Neural progenitor cell (in vitro differentiated cells): ENCODE measurements at places on chromosomes 12 and 14.

- DNase-seq = no peak
These were observed 142.1 kb downstream of the TTC7B start for GRCh38 chr14:90674043-90674670.

- DNase-seq = peak; percentile 73
These were observed 90.7 kb downstream of the SINHCAF start for GRCh38 chr12:31234955-31235867.

DNA sequence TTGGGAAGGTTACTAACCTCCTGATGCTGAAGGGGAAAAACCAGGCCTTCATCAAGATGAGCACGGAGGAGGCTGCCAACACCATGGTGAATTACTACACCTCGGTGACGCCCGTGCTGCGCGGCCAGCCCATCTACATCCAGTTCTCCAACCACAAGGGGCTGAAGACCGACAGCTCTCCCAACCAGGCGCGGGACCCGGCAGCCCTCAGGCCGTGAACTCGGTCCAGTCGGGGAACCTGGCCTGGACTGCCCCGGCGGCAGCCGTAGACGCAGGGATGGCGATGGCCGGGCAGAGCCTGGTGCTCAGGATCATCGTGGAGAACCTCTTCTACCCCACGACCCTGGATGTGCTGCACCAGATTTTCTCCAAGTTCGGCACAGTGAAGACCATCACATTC, 133.0 kb upstream of the FUT8 start:
- no peak for DNase-seq

- peak; percentile 46 for DNase-seq
These were observed 26.9 kb downstream of the ZDHHC17 start for GRCh38 chr12:76790564-76791552.

DNA sequence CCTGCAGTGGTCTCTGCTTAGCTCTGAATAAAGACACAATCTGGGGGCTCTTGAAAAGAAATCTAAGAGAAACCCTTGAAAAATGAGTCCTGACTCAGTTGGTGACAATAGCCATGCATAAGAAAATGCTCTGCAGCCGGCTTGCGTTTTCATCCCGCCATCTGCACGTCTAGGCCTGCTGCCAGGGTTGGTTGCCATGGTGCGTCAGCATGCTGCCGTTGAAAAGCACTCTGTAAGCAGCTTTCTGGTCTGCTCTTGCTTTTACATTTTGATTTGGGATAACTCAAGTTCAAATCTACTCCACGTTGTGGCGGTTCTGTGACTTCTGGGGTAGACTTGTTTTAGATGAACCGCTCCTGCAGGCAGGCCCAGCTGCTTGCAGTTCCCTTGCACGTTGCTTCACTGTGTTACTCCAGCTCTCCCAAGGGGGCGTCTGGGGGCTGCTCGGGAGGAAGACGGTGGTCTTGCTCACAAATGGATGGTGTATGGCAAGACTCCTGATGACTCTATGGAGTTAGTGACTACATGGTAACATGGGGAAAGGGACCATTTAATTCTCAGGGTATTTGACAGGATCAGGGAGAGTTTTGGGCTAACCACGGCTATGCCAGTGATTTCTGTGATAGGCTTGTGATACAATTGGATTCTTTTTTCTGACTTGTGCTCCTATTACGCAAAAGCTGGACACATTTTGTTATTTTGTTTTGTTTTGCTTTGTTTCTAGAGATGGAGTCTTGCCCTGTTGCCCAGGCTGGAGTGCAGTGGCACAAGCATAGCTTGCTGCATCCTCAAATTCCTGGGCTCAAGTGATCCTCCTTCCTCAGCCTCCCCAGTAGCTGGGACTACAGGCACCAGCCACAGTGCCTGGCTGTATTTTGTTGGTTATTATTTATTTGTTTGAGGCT, 15.8 kb downstream of the WNT5B start:
- no peak for DNase-seq

GRCh38 chr14:89242652-89243279, 174.3 kb downstream of the FOXN3 start:
- DNase-seq = no peak

DNA sequence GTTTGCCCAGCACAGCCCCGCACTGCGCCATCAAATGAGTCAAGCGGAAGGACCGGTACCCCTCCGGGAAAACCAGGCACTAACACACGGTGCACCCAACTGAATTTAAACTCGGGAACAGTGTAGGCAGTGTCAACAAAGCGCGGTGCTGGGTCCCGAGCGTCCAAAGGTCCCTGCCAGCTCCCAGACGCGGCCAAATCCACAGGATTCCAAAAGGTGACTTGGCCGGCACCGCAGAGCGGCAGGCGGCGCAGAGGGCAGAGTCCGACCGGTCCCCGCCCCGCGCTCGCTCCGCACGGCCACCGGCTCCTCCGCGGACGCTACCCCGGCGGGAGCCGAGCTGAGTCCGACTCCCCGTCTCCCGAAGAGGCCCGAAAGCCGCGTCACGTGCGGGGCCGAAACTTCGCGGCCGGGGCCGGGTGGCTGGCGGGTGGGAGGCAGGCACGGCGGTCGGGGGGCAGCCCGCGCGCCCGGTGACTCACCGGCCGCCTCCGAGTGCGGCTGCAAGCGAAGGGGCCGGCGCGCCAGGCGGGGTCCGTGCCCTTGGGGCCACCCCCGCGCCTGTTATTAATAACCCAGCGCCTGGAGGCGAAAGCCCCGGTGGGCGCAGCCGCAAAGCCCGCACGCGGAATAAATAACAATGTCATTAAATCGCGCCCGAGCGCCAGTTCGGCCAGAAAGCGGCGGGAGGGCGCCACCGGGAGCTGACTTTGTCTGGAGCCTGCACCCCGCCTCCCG, 863 bp downstream of the DENND5B start:
- peak; percentile 84 for DNase-seq

- DNase-seq = no peak
These were observed 198.4 kb upstream of the FOXN3 start for GRCh38 chr14:89615421-89615820.

GRCh38 chr14:49972823-49973222, 79.9 kb downstream of the ARF6 start:
- no peak for DNase-seq

DNA sequence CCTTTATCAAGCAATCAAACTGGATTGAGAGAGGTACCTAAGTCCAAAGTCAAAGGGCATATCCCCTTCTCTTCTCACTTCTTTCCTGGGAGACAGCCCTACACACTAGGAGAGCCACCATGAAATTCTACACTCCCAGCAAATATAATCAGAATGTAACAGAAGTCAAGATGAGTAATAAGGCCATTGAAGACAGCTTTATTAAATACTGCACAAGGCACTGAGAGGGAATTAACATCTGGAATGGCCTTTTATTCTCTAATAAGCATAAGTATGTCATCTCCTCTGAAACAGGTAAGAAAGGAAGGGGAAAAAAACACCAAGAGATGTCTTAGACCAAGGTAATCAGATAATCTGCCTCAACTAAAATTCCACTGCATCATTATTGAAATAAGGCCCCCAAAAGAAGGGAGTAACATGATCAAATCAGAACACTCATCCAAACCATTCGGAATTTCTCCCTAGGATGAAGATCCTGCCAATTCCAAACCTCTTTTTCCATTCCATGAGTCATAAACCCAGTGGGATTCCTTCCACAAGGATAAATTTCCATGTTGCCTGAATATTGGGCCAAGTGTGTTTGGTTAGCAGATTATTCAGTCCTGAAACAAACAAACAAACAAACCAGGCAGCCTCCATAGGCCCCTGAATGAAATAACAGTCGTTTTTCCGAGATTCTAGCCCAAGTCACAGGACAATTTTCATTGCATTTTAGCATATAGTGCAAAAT, 19.9 kb downstream of the SLC35F4 start:
- DNase-seq = no peak

- DNase-seq = peak; percentile 61
These were observed 598 bp downstream of the UBE2N start for GRCh38 chr12:93441081-93441616.

- no peak for DNase-seq
These were observed 118.7 kb upstream of the CDKN3 start for GRCh38 chr14:54278087-54278486.

- DNase-seq = no peak
These were observed 5.9 kb downstream of the RPS6KL1 start for GRCh38 chr14:74917178-74917543.

DNA sequence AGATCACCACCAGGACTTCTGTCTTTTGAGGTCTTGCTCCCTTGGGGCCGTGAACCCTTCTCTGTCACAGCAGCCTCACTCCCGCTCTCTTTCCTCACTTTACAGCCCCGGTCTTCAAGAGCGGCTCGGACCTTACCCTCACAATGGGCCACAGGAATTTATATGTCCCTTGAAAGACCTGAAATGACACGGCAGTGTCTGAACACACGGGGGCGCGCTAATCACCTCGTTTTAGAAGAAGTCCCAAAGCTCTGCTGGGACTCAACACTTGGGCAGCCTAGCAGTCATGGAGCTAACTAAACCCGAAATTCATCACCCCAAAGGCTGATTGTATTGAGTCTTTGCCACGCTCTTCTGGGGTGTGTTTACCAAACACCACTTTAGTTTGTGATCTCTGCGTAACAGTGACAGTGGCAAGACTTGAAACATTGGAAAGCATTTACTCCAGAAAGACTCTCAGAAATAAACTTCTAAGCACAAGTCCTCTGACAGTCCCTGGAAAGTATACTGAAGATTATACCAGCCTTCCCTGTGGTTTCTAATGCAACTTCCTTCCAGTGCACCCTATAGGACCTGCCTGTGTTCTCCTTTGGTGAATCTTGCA, 29.0 kb downstream of the SERPINA11 start:
- DNase-seq = peak; percentile 89

DNA sequence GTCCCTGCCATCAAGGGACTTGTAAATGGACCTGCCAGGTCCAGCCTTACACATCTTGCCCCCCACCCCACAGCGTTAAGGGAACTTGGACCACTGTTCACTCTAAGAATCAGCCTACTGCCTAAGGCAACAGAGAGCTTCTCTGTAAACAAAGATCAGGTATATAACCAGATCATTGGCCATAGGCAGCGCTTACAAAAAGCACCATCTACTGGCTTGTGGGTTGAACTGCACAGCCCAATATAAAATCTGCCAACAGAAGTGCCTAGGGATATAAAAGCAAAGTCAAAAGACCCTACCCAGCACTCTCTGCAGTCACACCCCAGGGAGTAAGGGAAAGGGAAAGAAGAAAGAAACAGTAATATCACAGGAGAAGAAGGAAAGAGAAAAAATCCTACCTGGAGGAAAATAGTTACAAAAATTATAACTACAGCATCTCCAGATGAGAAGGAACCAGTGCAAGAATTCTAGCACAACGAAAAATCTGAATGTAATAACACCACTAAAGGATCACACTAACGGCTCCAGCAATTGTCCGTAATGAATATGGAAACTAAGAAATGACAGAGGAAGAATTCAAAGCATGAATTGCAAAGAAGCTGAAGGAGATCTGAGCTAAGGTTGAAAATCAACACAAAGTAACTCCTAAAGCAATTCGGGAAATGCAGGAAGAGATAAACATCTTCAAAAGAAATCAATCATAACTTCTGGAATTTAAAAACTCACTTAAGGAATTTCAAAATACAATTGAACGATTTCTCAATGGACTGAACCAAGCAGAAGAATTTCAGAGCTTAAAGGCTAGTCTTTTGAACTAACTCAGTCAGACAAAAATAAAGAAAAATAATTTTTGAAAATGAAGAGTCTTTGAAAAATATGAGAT, 95.2 kb upstream of the PCED1B start:
- peak; percentile 77 for DNase-seq

DNA sequence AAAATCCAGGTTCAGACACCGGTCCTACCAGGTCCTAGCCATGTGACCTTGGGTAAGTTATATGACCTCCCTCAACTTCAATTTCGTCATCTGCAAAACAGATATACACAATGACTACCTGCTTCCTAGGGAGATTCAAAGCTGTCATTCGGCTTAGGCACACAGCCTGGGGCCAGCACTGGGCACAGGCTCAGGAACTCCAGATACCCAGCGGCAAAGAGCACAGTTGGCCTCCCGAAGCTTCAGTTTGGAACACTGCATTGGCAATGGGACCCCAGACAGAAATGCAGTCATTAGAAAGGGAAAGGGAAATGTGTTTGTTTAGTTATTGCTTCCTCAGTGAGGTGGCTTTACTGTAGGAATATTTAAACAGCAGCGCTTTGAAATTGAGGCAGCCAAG, 11.4 kb downstream of the PLEKHG6 start:
- no peak for DNase-seq

DNA sequence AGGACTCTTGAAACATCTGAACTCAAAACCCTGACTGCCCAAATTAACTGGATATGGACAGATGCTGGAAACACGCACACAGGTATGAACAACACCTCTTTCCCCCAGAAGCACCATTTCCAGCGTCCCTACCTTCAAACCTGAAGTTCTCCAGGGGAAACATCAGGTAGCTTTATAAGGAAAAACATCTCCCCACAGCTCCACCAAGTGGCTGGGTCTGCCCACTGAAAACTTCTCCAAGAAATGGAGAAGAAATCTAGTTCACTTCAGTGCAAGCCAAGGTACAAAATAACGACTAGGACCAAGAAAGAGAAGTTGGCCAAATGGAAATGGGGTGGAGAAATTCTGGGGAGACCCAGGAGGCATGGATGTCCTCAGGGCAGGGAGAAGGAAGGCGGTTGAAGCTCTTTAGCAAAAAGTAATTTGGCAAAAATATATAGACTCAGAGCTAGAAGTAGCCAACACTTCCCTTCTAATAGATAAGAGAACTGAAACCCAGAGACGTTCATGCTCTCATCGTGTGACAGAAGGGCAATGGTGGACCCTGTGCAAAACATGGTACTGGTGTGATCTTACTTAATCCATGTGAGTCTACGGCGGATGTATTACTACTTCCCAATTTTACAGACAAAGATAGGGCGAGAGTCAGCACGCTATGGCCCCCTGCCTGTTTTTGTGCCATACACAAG, 10.5 kb upstream of the NUAK1 start:
- DNase-seq = peak; percentile 33
